ENCODE measurements at places on chromosomes 5 and 9.

- DNase-seq: no peak
Observed at GRCh38 chr5:68373050-68373449, 157.5 kb downstream of the PIK3R1 start.

- DNase-seq: no peak
Observed at GRCh38 chr9:89475891-89476440, 21.9 kb downstream of the SEMA4D start.

DNA sequence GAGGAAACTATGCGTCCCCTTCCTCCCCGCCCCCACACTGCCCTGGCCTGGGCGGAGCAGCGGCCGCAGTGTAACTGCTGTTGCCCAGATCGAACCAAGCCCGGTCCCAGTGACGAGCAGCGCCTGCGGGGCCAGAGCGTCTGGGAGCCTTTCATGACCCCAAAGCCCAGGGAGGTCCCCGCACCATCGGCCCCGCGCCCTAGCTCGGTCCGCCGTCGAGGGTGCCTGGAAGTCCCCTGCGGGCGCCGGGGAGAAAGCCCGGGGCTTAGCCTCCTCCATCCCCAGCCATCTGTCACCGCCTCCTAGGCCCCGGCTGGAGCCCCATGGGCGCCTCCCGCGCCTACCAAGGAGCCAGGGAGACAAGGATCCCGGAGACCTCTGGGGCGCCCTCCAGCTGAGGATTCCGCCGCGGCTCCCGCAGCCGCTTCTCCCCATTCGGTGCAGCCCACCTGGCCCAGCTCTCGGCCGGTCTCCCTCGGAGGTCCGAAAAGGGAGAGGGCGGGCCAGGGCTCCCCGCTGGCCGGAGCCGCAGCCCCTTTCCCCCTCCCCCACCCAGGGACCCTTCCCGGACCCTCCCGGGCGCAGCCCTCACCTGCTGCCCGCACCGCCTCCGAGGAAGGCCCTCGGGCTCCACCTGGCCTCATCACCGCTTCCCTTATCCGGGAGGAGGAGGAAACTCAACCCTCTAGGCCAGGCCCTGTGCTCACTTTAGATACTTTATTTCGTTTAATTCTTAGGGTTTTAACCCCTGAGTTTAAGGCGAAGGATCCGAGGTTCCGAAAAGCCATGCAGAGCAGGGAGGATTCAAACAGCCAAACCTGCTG lies 45.6 kb downstream of the APTX start:
- DNase-seq: no peak

- no peak for DNase-seq
Observed at GRCh38 chr5:95403996-95404395, 12.8 kb downstream of the FAM81B start.

- no peak for DNase-seq
Observed at GRCh38 chr9:15468145-15468544, 42.6 kb downstream of the PSIP1 start.

DNA sequence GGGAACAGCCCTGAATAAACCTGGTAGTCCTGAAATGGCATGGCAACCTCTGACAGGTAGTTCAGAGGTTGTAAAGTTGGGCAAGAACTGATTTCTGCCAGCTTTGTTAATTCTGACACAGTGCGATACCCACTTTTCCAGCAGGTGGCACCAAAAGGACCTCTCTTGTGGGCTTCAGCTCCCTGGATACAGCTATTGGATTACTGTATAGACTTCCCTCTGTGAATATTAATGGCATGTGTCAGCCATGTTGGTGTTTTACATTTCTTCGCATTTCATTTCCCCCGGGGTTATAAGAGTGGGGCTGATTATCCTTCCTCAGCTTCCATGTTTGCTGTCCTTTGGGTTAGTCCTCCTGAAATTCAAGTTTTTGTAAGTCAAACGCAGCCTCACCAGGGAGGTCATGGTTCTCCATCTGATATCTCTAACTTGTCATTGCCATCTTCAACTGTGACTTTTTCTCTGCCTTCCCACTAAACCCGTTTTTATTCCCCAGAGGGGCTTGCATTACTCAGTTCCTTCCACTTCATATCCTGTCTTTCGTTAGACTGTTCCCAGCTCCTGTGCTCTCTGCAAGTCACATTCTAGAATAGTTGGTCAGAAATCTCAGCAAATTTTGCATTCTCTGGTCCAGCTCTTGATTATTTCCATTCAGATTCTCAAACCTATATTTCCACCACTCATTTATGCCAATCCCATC lies 135.6 kb downstream of the LIFR start:
- DNase-seq: no peak

DNA sequence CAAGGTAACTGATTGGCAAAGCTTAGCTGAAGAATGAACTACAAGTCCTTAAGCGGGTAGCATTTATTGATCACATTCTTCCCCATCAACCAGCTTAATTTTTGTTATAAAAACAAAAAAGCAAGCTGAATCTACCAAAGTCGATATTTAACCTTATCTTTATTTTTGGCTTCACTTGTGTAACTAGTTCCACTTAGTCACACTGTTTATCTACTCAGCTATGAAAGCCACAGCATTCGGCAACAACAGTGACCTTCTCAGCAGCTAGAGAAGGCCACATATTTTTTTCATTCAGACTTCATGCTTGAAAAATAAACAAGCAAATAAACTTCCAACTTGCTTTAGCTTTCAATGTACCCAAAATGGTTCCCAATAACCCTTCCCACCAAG lies 69.4 kb downstream of the KLHL3 start:
- DNase-seq: no peak

GRCh38 chr9:99721898-99722297 lies 99.8 kb upstream of the NR4A3 start:
- DNase-seq: no peak

- DNase-seq: no peak
Observed at GRCh38 chr5:167888393-167888792, 403.1 kb upstream of the WWC1 start.

DNA sequence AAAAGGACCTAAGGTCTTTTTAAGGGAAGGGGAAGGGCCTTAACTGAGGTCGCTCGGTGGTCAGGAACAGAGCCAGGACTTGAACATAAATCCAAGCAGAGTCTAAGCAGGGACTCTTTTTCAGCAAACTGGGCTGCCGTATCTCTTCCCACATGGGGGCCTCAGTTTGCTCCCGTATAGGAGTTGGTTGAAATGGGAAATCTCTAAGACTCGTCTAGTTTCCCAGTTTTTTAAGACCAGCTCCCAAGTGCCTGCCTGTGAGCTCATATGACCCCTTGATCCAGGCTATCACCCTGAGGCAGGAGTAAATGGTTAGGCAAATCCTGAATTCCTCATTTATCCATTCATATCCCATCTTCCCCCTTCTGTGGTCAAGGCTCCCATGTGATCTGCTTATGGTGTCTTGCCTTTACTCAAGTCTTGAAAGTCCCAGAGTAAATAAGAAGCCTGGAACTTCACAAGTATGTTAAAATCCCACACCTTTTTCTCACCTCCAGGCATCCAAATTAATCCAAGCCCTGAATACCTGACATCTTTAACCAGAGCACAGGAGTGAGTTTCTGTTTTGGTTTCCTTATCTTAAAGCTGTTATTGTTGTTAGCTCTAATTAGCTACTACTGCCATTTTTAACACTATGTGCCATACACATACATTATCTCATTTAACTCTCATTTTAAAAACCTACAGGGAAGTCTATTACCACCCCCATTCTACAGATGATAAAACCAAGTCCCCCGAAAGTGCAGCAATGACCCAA lies 3.0 kb downstream of the ARSI start:
- no peak for DNase-seq

DNA sequence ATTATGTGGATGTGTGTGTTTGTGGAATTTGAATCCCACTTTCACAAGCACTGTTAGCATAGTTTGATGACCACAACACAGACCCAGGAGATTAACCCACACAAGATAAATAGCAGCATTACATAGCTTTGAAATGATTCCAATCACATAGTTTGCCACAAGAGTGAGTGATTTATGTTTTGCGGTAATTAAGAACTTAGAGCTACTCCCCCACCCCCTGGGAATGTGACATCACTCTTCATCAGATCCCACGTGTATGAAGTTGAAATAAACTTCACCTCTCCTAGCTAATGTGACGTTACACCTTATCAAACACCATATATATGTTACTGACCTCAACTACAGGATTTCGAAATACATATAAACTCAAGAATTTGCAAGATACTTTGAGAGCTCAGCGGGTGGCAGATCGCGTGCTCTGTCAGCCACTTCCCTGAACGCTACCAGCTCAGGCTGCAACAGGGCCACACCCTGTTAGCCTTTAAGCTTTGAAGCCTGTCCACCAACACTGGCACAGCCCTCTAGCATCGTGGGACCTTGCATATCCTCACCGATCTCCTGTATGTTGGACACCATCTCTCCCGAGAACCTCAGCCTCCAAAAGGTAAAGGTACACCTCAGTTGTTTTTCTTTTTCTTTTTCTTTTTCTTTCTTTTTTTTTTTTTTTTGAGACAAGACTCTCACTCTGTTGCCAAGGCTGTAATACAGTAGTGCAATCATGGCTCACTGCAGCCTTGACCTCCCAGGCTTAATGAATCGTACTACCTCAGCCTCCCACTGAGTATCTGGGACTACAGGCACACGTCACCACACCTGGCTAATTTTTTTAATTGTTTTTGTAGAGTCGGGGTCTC lies 1.7 kb upstream of the AGTPBP1 start:
- DNase-seq: no peak

DNA sequence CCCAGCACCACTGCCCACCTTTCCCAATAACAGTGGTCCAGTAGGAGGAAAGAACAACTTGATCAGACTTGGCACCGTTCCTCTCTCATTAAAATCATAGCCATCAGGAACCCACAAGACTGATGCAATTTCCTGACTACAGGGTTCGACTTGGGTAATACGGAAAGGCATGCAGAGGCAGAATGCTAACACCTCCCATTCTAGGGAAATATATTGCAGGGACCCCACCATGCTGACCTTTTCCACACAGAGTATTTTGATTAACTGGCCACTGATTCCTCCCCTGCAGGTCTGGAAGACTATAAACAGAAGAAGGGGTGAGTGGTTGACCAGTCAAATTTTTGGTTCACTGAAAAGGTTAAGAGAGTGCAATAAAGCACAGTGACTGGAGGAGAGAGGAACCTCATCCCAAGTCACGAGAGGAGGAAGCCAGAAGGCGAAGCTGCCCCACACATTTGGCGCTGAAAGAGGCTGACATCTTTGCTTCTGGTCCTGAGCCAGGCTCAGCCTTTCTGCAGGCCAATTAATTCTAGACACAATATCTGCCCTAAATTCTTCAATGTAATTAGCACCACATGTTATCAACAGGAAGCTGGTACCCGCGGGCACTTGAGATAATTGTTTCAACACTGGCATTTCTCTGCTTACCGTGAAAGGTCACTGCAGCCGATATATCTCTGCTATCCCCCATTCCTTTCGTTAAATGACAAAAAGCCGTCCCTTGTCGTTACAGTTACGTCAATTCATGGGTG lies 64.7 kb upstream of the SPOCK1 start:
- no peak for DNase-seq

Measured in stimulated activated CD8-positive, alpha-beta memory T cell treated with anti-CD3 and anti-CD28 coated beads, Interleukin-4, amount 100 ng/mL, for 4 hours (primary cell).